ENCODE measurements at places on chromosomes 5 and 9. TPM values are rescaled to one million over a fixed set of nuclear protein-coding genes. Genes with fewer than 3 reads are reported as not detected.

PLPPR1 gene
- 7.6 TPM for total RNA-seq

PAPPA gene
- total RNA-seq, result 8.1 TPM

DOK3 gene
- 11.1 TPM for total RNA-seq

ZFR gene
- total RNA-seq, result 63.9 TPM

MLLT3 gene
- 15.3 TPM for total RNA-seq

TNFSF8 gene
- 2.6 TPM for total RNA-seq

PITX1 gene
- 2.7 TPM for total RNA-seq

ADGRD2 gene
- total RNA-seq, result not detected

PNPLA7 gene
- total RNA-seq, result 12.0 TPM

PSD2 gene
- total RNA-seq, result under 0.01 TPM

QRFP gene
- not detected for total RNA-seq

PLAC8L1 gene
- total RNA-seq, result not detected

ADRB2 gene
- 9.8 TPM for total RNA-seq

SAPCD2 gene
- total RNA-seq, result not detected

CCDC171 gene
- 5.9 TPM for total RNA-seq

ERAP2 gene
- 18.6 TPM for total RNA-seq

C1QTNF2 gene
- total RNA-seq, result 5.7 TPM

FBXL7 gene
- 33.6 TPM for total RNA-seq

PCAT7 gene
- total RNA-seq, result not detected

PKD2L2 gene
- total RNA-seq, result not detected

NOXA1 gene
- total RNA-seq, result 9.8 TPM

EQTN gene
- total RNA-seq, result 2.7 TPM

TRIP13 gene
- 0.30 TPM for total RNA-seq

C5orf63 gene
- total RNA-seq, result 2.1 TPM

C7 gene
- total RNA-seq, result 87.0 TPM

SVEP1 gene
- 96.9 TPM for total RNA-seq

GPR21 gene
- 0.98 TPM for total RNA-seq

DNAH5 gene
- 0.22 TPM for total RNA-seq

SIMC1 gene
- total RNA-seq, result 11.1 TPM

SPATA6L gene
- 1.3 TPM for total RNA-seq

YIPF5 gene
- total RNA-seq, result 34.5 TPM

PCDHGA3 gene
- 6.5 TPM for total RNA-seq

KCNV2 gene
- total RNA-seq, result not detected

IL13 gene
- total RNA-seq, result 0.98 TPM

TAF11L7 gene
- not detected for total RNA-seq

GLDC gene
- 14.4 TPM for total RNA-seq

OTULINL gene
- 3.9 TPM for total RNA-seq

IL9 gene
- not detected for total RNA-seq

PCDHGB3 gene
- total RNA-seq, result 12.4 TPM

COL15A1 gene
- total RNA-seq, result 37.7 TPM
